ENCODE measurements at places on chromosomes 16 and 17. TPM values are rescaled to one million over a fixed set of nuclear protein-coding genes. Genes with fewer than 3 reads are reported as not detected.

TLE7 gene
- not detected for total RNA-seq

OSBPL7 gene
- 29.6 TPM for total RNA-seq

KRT15 gene
- not detected for total RNA-seq

TGFB1I1 gene
- 9.4 TPM for total RNA-seq

TUBD1 gene
- total RNA-seq: 6.5 TPM

CEP295NL gene
- total RNA-seq: 1.6 TPM

CAMKK1 gene
- 3.5 TPM for total RNA-seq

PTX4 gene
- total RNA-seq: 0.27 TPM

CCL7 gene
- total RNA-seq: not detected

TEKT3 gene
- not detected for total RNA-seq

GRCh38 chr17:55263569-55264277 is 1.0 kb upstream of the HLF start:
- peak; percentile 35 for DNase-seq

DNA sequence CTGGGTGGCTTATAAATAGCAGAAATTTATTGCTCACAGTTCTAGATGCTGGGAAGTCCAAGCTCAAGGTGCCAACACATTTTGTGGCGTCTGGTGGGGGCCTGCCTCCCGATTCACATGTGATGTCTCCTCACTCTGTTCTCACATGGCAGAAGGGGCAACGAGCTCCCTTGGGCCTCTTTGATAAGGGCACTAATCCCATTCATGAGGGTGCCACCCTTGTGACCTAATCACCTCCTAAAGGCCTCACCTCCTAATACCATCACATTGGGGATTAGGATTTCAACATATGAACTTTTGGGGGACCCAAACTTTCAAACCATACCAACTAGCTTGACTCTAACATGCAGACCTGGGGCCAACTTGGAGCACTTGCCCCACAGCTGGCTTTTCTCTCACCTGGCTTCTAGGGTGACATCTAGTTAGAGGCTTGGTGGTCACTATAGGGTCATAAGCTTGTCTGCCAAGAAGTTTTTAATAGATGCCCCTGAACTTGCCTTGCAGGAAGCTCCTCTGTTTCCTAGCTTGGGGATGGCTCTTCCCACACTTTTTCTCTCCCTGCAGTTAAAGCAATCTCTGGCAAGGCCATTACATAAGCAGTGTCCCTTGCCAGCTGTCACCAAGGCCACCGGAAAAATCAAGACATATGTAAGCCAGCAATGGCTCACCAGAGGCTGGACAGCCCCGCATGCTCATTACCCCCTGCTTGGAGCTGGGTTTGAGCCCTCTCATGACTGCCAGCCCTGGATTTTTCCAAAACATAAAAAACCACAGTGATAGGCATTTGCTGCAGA is 8.4 kb upstream of the MED9 start:
- no peak for DNase-seq

- no peak for DNase-seq
Observed at GRCh38 chr17:74051348-74051747, 152.1 kb upstream of the RPL38 start.

GRCh38 chr16:56632156-56632847 is at the start of gene MT1M:
MT1M (plus strand) TSS chr16:56632659; CDS start chr16:56632732, 73 bp downstream.
- no peak for DNase-seq

DNA sequence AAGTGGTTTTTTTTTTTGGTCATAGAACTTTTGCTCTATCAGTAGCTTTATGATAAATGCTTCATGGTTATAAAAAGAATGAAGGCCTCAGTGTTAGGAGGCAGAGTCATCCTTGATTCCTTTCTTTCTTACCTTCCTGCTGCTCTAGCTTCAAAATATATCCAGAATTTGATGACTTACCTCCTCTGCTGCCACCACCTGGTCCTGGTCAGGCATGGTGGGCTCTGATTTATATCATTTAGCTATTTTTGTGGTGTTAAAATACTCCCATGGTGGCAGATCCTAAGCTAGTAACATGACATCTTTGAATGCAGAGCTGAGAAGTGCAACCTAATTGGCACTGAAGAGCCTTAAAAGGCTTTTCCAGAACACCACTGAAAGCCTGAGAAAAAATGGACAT is 508.8 kb upstream of the CDH8 start:
- DNase-seq: no peak

- no peak for DNase-seq
Observed at GRCh38 chr16:57966204-57966771, 4.6 kb downstream of the CNGB1 start.

DNA sequence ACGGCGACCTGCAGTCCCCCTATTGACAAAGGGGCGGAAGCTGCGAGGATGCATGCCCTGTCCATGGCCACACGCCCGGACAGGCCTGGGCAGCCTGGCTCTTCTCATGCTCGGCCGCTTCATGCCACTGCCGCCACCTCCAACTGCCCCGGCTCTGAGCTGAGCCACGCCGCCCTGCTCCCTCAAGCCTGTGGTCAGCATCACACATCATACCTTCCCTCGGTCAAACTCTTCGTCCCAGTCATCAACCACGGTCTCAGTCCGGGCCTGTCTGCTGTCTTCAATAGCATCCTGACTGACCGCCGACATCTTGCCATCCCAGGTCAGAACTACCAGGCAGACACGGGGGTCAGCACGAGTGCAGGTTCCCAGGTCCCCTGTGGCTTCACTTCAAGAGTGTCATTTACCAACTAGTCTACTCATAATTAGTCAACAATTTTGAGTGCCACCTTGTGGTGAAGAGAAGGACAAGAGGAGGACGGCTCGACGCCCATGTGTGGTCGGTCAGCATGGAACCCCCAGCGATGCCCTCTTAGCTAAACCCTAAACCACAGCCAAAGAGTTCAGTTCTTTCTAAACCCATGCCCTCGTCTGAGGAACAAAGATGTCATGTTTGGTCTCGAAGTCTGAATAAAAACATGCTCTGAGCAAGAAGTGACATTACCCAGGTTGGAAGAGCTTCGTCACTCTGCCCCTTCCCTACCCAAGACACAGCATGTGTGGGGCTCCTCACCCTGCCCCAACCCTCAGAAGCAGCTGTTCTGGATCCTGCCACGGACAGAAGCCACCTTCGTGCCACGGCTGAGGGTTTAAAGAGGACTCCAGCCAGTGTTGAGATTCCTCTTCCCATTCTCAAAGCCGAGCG is 16.9 kb upstream of the CYTH1 start:
- DNase-seq: peak; percentile 63

- no peak for DNase-seq
Observed at GRCh38 chr17:57545731-57546342, 199.3 kb downstream of the CCDC182 start.

DNA sequence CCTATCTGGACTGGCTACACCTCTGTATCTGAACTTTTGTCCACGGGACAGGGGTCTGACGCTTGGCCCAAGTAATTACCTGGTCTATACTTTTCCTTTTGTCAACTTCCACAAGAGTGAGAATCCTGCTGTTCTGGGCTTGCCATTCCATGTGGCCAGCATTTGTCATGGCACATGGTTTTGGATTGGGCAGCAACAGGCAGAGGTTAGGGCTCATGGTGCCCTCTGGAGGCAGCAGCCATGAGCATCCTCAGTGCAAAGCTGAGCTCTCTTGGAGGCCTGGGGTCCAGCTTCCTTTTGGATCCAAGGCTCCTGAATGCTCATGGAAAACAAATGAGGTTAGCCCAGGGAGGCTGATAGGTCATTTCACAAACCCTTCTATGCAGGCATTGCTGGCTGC is 7.5 kb upstream of the EDC4 start:
- DNase-seq: peak; percentile 63

DNA sequence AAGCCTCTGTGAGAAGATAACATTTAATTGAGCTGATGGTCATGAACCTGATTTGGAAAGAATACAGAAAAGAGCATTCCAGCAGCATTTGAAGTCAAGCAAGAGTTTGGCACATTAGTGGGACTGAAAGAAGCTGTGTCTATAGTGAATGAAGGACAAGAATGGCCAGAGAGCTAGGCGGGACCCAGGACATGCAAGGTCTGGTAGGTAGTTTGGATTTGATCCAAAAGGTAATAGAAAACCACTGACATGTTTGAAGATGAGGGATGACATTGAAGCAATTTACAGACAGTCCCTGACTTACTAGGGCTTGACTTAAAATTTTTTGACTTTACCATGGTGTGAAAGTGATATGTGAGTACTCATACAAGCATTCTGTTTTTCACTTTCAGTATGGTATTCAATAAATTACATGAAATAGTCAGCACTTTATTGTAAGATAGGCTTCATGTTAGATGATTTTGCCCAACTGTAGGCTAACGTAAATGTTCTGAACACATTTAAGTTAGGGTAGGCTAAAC is 7.6 kb downstream of the CYB5B start:
- no peak for DNase-seq

DNA sequence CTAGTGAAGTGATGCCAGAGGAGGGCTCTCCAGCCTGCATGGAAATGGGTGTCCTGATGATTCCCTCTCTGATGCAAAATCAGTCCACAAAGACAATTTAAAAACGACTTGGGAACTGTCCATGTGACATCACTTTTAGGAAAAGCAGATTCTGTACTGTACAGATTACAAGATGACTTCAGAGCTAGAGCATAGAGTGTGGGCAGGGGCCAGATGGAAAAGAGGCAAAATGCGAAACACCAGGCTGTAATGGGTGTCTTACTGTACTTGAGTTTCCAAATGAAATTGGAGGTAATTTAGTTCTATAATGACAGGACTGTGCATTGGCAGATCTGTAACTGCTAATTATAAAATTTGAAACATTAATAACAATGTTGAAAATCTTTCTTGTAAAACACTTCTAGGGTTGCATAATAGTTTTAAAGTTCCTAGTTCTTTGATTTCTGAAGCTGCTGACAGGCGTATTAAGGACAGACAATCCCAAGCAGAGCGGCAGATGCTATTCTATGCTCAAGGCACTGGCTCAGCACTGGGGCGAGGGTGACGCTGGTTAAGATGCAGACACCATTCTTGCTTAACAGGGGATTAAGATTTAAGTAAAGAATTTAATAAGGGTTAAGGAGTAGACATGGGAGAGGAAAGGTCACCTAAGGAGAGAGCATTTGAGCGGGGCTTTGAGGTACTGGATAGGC is 29.6 kb downstream of the OGFOD1 start:
- DNase-seq: no peak

- no peak for DNase-seq
Observed at GRCh38 chr17:79796444-79796762, 474 bp downstream of the CBX8 start.

GRCh38 chr17:236641-237405 is 55.4 kb upstream of the DOC2B start:
- DNase-seq: no peak

DNA sequence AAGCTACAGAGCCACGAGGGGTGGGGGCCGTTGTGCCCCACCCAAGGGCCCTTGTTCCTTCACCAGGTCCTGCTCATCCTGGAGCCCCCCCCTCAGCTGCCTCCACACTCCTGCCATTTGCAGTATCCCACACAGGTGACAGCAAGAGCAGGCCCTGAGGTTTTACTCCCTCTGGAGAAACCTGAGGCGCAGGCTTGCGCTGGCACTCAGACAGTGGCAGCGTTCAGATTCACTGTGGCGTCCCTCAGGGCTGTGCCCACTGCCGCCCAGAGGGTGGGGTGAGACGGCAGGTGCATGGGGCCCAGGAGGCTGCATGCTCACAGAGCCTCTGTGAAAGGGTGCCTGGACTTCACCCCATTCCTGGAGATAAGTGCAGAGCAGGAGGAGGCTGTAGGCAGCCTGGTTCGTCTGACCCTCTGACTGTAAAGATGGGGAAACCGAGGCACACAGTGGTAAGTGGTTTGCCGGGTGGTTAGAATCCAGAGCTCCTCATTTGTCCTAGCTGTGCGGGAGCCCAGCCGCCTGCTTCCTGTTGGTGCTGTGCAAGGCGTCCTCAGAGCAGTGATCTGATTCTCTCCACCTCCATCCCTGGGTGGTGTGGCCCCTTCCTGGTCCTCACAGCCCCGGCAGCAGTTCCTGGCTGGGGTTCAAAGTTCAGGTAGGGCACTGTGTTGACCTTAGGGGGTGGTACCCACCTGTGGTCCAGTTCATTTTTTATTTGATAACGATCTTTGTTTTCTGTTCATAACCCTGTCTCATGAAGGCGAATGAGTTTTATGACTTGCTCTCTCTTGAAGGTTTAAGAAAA is 1.6 kb downstream of the SPIRE2 start:
- DNase-seq: no peak

- no peak for DNase-seq
Observed at GRCh38 chr17:44216173-44216572, 3.3 kb downstream of the UBTF start.

- DNase-seq: no peak
Observed at GRCh38 chr16:76946879-76947278, 244.1 kb upstream of the MON1B start.

GRCh38 chr16:6684076-6684673 is 648.5 kb upstream of the RBFOX1 start:
- DNase-seq: peak; percentile 17

GRCh38 chr17:71441098-71441497 is 679.7 kb upstream of the SOX9 start:
- no peak for DNase-seq

DNA sequence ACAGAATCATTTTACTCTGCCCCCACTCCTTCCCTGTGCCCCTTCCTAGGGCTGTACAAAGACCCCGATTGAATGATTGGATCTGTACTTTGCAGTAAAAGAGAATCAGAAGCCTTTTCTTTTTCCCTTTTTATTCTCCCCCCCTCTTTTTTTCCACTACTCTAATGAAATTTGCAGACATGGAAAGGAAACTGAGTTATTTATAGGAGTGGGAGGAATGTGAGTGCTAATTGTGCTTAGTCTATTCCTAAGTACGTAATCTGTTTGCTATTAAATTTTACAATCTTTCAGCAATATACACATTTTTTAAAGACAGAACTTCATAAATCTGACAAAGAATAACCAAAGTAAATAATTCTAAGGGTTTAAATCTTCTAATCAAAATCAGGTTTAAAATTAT is 314.3 kb downstream of the MAP2K6 start:
- no peak for DNase-seq

DNA sequence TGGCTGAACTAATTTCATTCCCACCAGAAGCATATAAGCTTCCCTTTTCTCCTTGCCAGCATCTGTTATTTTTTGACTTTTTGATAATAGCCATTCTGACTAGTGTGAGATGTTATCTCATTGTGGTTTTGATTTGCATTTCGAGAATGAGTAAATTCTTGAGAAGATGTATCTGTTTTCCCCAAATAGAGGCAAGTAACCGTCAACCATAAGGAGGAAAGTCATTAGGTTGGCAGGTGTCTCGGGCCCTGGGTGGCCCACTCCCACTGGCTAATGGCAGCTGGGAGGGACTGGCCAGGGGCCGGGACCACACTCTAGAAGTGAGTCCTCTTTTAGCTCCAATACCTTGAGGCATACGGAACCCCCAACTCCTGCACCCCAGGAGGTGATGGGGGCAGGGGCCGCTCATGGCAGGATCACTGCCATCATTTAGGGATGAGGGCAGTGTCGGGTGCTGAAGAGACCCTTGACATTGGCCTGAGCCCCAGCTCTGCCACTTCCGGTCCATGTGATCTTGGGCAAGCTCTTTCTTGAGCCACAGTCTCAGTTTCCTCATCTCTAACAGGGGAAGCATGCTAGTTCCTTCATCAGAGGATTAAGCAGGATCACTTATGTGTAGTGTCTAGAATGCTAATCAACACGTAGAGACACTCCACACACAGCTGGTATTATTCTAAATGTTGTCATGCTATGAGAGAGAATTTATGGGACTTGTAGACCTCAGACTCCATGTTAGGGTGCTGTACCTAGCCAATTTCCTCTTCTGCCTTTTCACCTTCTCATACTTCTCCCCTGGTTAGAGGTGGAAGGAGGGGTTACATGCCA is 44.3 kb downstream of the RGS9 start:
- DNase-seq: peak; percentile 56

- DNase-seq: no peak
Observed at GRCh38 chr16:56777482-56777881, 47.6 kb downstream of the NUP93 start.
